ENCODE measurements at places on chromosomes 13 and 19. TPM values are rescaled to one million over a fixed set of nuclear protein-coding genes. Genes with fewer than 3 reads are reported as not detected.

The MTRF1 gene
- 22.2 TPM for total RNA-seq

The NFKBIB gene
- total RNA-seq = 23.7 TPM

The TMEM145 gene
- total RNA-seq = not detected

The PROZ gene
- not detected for total RNA-seq

The TMEM150B gene
- total RNA-seq = not detected

The GARIN5A gene
- 8.1 TPM for total RNA-seq

The PRSS57 gene
- total RNA-seq = not detected

The FCGBP gene
- 602 TPM for total RNA-seq

The OLFM2 gene
- 19.5 TPM for total RNA-seq

The HOMER3 gene
- 55.6 TPM for total RNA-seq
